PC-3 (cell line): ENCODE measurements at places on chromosomes 1 and 21.

DNA sequence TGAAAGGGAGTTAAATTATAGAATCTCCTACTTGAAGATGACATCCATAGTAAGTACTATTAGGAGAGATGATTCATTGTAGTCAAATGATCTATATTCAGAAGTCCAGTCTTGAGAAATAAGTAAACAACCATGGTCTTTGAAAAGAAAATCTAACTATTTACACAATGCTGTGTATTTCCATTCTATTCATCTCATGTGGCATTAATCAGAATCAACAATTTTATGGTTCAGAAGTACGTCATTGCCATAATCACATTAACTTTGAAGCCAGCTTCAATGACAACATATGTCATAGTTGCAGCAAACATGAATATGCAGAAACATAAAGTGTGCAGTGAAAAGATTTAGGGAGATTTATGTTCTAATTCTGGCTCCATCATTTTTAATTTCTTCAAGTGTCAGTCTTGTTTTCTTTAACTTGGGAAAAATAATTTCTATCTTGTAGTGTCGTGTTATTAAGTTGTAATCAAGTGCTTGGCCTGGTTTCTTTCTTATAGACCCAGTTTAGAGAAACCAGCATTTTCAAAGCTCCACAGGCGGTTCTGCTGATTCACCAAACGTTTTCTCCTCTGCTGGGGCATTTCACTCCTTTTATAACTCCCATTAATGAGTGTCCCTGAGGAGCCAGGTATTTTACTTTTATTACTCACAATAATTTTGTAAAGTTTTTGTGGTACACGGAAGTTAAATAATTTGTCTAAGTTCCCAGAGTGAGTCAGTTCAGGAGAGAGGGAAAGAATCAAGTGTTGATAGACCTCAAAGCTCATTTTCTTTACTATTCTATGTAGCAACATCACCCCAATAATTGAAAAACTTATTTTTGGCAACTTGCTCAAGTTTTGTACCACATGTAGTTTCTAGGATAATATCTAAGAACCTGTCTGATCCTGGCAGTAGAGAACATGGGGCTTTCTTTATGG lies 35.9 kb upstream of the PTGS2 start:
- H3K27ac ChIP-seq, result peak overlapping the region; percentile 96
- H3K36me3 ChIP-seq, result no peaks in the 10 kb centered on the region
- DNase-seq, result peak; percentile 78
- no peaks in the 10 kb centered on the region for H3K27me3 ChIP-seq

- H3K4me1 ChIP-seq, result peaks cover 34% of the 10 kb centered on the region
- H3K27ac ChIP-seq, result peak overlapping the region; percentile 89
- H3K36me3 ChIP-seq, result no peaks in the 10 kb centered on the region
- DNase-seq, result peak; percentile 63
Observed at GRCh38 chr21:41663805-41664788, 102.8 kb downstream of the RIPK4 start.

DNA sequence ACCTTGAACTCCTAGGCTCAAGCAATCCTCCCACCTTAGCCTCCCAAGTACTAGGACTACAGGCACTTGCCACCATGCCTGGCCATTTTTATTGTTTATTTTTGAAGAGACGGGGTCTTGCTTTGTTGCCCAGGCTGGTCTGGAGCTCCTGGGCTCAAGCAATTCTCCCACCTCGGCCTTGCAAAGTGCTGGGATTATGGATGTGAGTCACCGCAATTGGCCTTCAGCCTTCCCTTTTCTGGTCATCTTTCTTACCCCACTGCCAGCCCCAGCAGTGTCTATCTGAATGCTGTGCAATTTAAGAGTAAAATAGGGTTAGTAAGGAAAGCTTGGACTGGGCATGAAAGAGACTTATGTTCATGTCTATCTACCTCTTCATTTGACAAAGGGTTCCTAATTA lies 6.1 kb upstream of the KLF17 start:
- no peaks in the 10 kb centered on the region for H3K27me3 ChIP-seq
- H3K36me3 ChIP-seq, result no peaks in the 10 kb centered on the region
- H3K27ac ChIP-seq, result no peak overlapping the region
- peaks cover 6% of the 10 kb centered on the region for H3K4me1 ChIP-seq
- peak; percentile 6 for DNase-seq

- no peak for DNase-seq
- no peak overlapping the region for H3K27ac ChIP-seq
- H3K27me3 ChIP-seq, result no peaks in the 10 kb centered on the region
- peaks cover 3% of the 10 kb centered on the region for H3K4me1 ChIP-seq
- H3K36me3 ChIP-seq, result no peaks in the 10 kb centered on the region
Observed at GRCh38 chr1:67436511-67437055, 6.4 kb upstream of the SERBP1 start.

DNA sequence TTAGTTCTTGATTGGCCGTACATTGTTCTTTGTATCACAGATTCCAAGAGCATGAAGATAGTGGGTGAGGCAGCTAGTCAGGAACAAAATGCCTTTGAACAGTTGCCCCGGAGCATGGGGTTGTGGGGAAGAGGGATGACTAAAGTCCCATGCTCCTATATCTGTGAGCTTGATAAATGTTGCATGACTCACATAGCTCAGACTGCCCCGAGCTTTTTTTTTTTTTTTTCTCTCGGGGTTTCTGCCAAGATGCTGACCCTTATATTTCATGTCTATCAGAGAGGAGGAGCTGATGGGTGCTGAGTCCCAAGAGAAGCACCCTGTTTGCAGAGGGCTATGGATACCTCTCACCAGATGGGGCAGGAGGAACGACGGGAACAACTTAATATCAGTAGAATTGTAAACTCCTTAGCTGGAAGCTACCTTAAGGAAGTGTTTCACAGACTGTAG lies 40.6 kb downstream of the SRRM1 start:
- no peaks in the 10 kb centered on the region for H3K27me3 ChIP-seq
- no peaks in the 10 kb centered on the region for H3K36me3 ChIP-seq
- peak; percentile 96 for DNase-seq
- H3K4me3 ChIP-seq, result no peak overlapping the region; the same call in 1 of the 2 replicates
- H3K27ac ChIP-seq, result peak overlapping the region; percentile 77

DNA sequence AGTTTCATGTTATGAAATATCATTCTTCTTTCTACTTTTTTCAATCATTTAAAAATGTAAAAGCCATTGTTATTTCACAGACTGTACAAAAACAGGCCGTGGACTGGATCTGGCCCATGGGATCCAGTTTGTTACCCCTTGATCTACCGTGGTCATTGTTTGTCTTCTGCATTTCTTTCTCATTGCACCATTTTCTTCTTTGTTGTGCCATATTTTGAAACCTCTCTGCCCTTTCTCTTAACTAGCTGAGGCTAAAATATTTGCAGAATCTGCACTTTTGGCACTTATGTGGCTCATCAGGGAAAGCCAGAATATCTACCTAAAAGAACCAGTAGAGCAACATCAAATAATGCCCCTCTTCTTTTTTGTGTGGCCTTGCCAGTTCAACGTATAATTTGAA lies 50.5 kb downstream of the DNAJC6 start:
- H3K4me3 ChIP-seq, result no peak overlapping the region
- no peaks in the 10 kb centered on the region for H3K27me3 ChIP-seq
- H3K4me1 ChIP-seq, result 0 out of 2 replicates have a peak, but pooled peaks cover 5% of the 10 kb centered on the region
- no peak for DNase-seq
